ENCODE measurements at places on chromosomes 5 and 9.

DNA sequence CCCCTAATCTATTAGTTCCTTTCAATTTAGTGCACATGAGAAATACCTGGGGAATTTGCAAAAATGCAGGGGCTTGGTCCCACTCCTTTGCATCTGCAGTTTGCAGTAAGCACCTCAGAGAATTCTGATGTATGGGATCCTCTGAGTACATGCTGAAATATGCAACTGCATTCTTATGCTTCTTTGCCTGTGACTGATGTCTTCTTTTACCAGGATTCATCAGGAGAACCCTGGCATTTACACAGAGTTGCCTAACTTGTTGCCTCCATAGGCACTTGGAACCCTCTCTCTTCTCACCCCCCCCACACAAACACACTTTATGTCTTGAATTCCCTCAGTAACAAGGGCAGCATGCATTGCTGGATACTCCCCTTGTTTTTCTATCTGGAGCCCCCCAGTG is 173.1 kb downstream of the KDM4C start:
- DNase-seq = no peak

GRCh38 chr9:126989847-126990842 is 75.6 kb downstream of the RALGPS1 start:
- no peak for DNase-seq

GRCh38 chr9:99918134-99918533 is 11.7 kb downstream of the STX17 start:
- DNase-seq = no peak

- DNase-seq = no peak
These were observed 95.2 kb downstream of the DAP start for GRCh38 chr5:10665799-10666198.

GRCh38 chr5:122089096-122090013 is 11.3 kb upstream of the LOX start:
- DNase-seq = no peak

DNA sequence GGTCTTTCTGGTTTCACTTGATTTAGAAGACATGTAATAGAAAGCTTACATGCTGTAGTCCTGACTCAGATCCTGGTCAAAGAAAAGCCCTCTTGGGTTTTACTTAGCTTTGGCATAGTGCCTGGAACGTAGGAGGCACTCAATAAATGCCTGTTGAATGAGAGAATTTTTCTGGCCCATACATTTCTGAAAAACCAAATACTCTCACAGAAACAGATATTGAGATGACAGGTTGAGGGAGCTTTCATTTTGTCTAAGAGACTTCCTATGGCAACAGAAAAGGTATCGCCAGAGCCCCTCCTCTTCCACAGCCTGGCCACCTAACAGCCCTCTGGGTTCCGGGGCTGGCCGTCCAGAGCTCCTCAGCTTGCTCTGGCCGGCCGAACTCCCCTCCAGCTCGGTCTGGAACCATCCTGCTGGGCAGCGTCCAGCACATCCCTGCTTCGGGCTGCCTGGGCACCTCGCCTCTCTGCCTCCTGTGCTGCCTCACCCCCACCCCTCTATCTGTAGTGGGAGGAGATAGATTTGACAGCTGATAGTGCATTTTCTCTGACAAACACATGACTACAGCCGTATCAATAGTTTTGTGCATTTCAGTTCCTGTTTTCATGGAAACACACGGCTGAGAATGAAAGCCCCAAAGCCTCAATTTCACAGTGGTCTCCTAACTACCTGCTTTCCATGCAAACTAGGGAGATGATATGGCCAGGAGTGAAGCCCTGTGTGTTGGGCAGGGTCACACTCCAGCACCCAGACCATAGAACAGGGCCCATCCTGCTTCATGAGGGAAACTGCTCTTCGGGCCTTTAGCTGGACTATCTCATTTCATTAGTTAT is 1.1 kb downstream of the IL4 start:
- no peak for DNase-seq

- no peak for DNase-seq
These were observed 127.2 kb downstream of the TLE4 start for GRCh38 chr9:79698967-79699366.

GRCh38 chr5:76610196-76610595 is 13.0 kb downstream of the F2RL2 start:
- no peak for DNase-seq

DNA sequence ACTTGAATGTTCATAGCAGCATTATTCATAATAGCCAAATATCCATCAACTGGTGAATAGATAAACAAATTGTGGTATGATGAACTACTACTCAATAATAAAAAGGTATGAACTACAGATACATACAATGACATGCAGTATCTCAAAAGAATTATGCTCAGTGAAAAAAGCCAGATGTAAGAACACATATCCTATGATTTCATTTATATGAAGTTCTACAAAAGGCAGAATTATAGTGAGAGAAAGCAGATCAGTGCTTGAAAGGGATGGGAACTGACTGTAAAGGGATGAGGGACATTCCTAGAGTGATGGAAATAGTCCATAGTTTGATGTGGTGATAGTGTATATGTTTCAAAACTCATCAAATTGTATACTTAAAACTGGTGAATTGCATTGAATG is 339.0 kb downstream of the ENC1 start:
- no peak for DNase-seq

DNA sequence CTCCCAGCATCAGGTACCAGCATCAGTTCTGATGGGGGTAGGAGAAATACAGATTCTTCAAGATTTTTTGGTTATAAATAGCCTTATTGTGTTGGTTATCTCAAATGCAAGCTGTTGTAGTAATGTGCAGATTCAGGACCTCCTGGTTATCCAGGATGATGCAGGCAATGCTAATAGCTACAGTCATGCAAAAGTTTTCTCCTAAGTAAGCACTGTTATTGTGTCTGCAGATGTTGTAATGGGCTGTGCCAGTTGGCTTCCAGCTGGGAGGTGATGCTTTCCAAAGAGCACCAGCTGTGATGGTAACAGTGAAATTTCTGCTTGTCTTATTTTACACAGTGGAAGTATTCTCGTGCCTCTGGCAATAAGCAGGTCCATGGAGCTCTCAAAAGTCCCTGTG is 719.2 kb upstream of the CTNND2 start:
- DNase-seq = no peak

DNA sequence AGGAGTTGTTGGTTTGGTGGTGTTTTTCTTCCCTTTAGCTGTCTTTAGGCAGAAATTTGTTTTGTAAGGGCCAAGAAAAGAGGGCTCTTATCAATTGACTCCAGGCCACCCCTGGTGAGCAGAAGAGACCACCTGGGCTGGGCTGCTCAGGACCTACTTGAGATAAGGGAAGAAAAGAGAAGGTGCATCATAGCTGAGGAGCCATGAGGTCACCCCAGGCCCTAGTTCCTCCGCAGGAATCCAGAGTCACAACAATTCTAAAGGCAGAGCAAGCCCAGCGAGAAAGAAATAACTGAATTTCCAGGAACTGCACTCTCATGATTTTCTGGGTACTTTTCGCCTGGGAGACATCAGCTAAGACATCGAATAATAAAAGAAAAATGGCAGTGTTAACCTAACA is 34.9 kb downstream of the RFK start:
- no peak for DNase-seq

- DNase-seq = no peak
These were observed 9.4 kb downstream of the DMAC1 start for GRCh38 chr9:7790022-7790818.

- no peak for DNase-seq
These were observed 152.8 kb upstream of the DAP start for GRCh38 chr5:10913841-10914240.

DNA sequence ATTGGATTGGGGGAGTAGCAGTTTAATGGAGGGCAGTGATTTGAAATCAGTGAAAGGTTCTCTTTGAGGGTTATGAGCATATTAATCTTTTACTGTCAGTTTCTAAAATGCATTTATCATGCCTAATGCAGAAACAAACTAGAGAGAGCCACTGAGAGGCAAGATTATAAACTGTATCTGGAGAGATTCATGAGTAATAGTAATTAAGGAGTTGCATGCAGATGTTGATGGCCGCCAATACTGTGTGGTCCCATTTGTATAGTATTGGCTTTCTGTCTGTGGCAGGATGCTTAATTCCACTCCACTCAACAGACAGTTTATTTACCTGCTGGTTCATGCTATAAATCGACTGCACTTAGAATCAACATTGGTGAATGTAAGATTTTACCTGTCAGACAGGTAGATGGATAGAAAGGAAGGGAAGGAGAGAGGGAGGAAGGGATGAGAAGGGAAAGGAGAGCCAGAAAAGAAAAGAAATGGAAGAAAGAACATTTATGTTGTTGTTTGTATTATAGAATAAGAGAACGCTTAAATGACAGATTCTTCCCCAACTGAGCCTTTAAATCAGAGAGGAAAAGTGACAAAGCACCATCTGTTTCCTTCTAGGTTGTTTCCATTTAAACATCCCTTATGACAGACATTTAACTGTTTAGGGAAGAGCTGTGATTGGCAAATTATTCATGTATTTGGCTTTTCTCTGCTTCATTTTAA is 146.5 kb downstream of the PAM start:
- DNase-seq = no peak

GRCh38 chr9:652914-653313 is 188.6 kb upstream of the DMRT1 start:
- no peak for DNase-seq

DNA sequence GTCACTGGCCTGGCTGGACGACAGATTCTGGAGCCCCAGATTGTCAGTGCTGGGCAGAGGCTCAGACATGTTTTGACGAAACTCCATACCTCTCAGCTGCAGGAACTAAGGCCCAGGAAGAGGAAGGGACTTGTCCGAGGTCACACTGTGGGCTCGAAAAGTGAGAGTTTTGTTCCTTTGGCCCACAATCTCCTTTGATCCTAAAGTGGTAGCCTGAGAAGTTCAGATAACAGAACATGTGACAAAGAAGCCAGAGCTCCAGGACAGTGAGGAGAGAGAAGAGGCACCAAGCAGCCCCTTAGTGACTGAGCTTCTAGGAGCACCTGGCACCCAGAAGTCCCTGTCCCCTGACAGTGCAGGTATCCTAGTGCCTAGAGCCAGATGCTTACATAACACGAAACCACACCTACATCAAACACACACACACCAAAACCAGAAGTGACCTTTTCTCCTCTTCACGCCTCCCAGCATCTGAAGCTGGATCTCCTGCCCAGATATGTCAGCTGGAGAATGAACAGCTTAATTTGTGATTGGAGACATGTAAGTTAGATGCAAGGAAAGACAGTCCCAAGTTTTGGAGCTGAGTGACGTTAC is 88.9 kb downstream of the ADRB2 start:
- no peak for DNase-seq

DNA sequence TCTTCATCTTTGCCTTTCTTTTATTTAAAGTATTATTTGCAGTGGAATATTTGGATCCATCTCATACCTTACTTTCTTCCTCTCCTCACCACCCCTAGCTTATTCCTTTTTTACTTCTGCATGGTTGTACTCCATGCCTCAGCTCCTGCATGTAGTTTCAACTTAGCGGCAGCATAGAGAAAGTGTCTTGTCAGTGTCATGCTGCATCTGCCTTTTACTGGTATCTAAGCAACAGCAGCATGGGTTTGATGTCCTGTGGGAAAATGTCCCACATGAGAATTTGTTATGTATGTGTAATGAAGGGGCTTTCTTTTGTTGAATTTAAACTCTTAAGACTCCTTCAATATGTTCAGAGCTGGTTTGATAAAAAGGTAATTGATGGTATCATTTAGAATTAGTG is 20.6 kb downstream of the TCERG1 start:
- no peak for DNase-seq
